Panc1 (cell line): ENCODE measurements at places on chromosomes 16 and 17.

- 0 out of 2 replicates have a peak overlapping the region, but pooled peaks have one; percentile 12 for H3K27ac ChIP-seq
- peaks cover 6% of the 10 kb centered on the region; the same call in 1 of the 2 replicates for H3K4me1 ChIP-seq
- no peaks in the 10 kb centered on the region for H3K36me3 ChIP-seq
- no peaks in the 10 kb centered on the region for H3K27me3 ChIP-seq
- H3K4me3 ChIP-seq, result no peak overlapping the region
Measured at GRCh38 chr17:42061646-42062487, 11.5 kb upstream of the C17orf113 start.

- no peaks in the 10 kb centered on the region for H3K36me3 ChIP-seq
- no peak for DNase-seq
- no peak overlapping the region for H3K27ac ChIP-seq
- H3K4me3 ChIP-seq, result no peak overlapping the region
- no peaks in the 10 kb centered on the region for H3K4me1 ChIP-seq
Measured at GRCh38 chr16:62870554-62870953, 834.3 kb upstream of the CDH8 start.

DNA sequence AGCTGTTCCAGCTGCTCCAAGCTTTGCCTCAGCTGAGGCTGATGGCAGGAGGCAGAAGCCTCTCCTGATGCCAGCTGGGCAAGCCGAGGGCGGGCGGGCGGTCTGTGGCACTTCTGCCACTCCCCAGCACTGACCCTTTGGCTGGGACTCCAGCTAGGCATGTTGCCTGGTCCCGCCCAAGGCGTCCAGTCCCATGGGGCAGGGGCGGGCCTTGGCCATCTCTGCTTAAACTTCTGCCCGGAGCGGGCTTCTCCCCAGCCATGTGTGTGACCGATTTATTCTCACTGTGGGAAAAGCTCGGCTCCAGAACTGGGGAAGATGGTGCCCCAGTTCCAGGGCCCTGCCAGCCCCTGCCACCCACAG lies 349.1 kb downstream of the SEC14L1 start:
- H3K4me3 ChIP-seq, result no peak overlapping the region
- H3K36me3 ChIP-seq, result peaks cover 21% of the 10 kb centered on the region
- H3K4me1 ChIP-seq, result peaks cover 11% of the 10 kb centered on the region
- H3K27ac ChIP-seq, result no peak overlapping the region
- no peak for DNase-seq

- no peaks in the 10 kb centered on the region for H3K27me3 ChIP-seq
- no peaks in the 10 kb centered on the region for H3K4me1 ChIP-seq
- DNase-seq, result no peak
- no peaks in the 10 kb centered on the region for H3K36me3 ChIP-seq
- no peak overlapping the region for H3K4me3 ChIP-seq
- H3K27ac ChIP-seq, result no peak overlapping the region
Measured at GRCh38 chr17:43146649-43147048, 21.5 kb upstream of the BRCA1 start.

DNA sequence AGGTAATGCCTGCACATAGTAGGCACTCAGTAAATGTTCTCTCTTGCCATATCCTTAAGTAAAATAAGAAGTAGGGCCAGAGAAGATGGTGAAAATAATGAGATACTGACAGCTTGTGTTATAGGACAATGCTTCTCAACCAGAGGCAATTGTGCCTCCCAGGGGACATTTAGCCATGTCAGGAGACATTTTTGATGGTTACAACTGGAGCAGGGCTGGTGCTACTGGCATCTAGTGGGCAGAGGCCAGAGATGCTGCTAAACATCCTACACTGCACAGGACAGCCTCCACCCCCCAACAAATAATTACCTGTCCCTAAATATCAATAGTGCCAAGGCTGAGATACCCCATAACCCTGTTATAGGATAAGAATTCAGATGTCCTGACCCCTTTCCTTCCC lies 1.7 kb downstream of the RAD51D start:
- no peak for DNase-seq
- peaks cover 11% of the 10 kb centered on the region; the same call in 1 of the 2 replicates for H3K4me1 ChIP-seq
- no peaks in the 10 kb centered on the region for H3K27me3 ChIP-seq

- DNase-seq, result no peak
- H3K27ac ChIP-seq, result no peak overlapping the region
- no peaks in the 10 kb centered on the region for H3K36me3 ChIP-seq
- H3K4me1 ChIP-seq, result peaks cover 5% of the 10 kb centered on the region; the same call in 1 of the 2 replicates
- no peak overlapping the region for H3K4me3 ChIP-seq
Measured at GRCh38 chr16:2954656-2955381, 9.3 kb upstream of the KREMEN2 start.

- DNase-seq, result no peak
- H3K4me3 ChIP-seq, result no peak overlapping the region
- H3K4me1 ChIP-seq, result no peaks in the 10 kb centered on the region
- no peaks in the 10 kb centered on the region for H3K27me3 ChIP-seq
- no peak overlapping the region for H3K27ac ChIP-seq
Measured at GRCh38 chr17:11813871-11814270, 183.4 kb downstream of the ZNF18 start.
